Activated effector memory CD4-positive, alpha-beta T cell treated with Interleukin-2 at 50 U/mL for 16 hours (primary cell): ENCODE measurements at places on chromosomes 3 and 15.

DNA sequence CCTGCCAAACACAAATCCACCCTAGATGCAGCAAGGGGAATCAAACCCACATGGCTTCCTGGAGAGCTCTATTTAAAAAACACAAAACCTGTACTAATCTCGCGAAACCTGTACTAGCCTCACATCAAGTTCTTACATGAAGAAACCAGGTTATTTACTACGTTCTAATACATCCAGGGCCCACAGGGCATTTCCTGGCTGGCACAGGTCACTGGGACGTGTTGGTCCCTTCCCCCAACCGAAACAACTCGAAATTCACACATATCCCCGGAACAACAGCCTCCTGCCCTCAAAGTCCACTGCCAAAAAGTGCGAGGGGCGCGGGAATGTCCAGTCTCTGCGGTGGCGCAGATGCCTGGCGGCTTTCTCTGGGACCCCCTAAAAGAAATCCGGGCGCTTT lies 955 bp downstream of the CDCP1 start:
- no peak for DNase-seq

DNA sequence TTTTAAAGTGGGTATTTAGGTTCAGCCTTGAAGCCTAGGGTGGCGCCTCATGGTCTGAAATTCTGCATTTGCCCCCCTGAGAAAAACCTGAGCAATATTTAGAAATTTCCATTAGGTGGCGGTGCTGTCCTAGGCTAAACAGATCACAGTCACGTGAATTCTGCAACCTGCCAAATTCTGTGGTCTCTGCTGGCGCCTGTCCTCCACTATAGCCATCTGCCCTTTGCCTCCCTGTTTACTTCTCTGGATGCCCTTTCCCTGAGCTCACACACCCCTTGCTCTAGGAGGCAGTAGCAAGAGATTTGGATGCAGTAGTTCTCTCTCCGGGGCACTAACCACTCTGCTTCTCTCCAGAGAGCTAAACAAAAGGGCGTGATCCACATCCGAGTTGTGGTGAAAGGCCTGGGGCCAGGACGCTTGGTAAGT lies 9.1 kb downstream of the MRPS11 start:
- DNase-seq: no peak

DNA sequence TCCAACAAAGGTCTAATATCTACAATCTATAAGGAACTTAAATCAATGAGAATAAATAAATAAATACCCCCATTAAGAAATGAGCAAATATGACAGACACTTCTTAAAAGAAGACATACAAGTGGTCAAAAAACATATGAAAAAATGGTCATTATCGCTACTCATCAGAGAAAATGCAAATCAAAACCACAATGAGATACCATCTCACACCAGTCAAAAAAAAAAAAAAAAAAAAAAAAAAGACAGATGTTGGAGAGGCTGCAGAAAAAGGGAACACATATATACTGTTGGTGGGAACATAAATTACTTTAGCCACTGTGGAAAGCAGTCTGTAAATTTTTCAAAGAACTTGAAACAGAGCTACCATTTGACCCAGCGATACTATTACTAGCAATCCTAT lies 31.6 kb upstream of the OR5H6 start:
- DNase-seq: no peak

DNA sequence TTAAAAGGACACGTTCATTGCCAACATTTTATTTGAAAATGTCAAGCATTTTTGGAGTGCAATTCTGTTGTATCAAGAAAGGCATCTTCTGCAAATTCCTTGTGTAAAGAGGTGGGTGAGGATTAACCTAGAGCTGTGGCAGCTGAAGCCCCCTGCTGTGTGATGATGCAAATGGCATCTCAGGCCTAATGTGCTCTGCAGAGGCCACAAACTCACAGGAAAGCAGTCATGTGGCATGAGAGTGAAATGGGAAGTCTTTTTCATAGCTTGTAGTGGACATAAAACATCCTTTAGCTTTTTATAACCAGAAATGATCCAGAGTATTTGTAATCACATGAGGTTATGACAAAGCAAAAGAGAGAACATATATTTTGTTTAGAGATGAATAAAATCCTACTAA lies 6.4 kb downstream of the CADM2 start:
- DNase-seq: no peak

DNA sequence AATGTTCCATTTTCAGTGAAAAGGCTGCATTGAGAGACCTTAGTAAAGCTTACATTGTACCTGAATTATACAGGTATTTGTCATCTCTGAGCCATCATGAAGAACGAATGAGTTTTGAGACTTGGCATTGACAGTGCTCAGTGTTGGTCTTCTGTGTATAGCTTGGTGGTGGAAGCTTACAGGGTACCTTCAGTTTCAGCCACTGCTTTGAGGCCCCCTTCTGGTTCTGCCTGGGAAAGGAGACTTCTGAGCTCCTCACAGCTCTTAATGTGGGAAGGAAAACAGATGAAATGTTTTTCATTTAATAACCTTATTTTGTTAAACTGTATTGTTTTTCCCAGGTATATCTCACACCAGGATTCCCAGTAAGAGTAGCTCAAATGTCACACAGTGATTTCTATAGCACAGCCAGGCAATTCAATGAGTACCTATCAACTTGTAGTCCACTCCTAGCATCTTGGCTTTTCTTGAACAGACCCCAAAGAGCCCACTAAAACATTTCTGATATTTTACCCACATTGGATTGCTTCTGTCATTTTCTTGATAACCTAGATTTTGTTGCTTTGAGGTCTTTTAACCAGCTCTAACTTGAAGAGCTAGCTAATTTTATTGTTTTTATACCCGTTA lies 5.6 kb downstream of the SERPINI1 start:
- DNase-seq: no peak

DNA sequence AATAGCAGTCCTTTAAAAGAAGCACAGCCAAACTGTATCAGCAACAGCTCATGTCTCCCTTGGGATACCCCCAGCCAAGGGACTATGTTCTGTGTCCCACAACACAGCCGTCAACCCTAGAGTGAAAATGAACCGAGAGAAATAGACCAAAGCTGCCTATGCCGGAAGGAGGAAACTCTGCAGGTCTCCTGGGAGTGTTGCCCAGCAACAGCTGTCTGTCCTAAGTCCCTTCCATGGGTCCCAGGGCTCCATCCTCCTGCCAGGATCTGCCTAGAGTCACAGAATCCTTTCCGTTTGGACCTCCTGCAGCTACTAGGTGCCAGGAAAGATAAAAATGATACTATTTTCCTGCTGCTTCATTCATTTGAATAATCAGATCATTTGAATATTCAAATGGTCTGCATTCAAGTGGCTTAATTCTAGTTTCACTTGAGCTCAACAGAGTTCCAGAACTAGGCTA lies 53.1 kb downstream of the TRANK1 start:
- DNase-seq: no peak

DNA sequence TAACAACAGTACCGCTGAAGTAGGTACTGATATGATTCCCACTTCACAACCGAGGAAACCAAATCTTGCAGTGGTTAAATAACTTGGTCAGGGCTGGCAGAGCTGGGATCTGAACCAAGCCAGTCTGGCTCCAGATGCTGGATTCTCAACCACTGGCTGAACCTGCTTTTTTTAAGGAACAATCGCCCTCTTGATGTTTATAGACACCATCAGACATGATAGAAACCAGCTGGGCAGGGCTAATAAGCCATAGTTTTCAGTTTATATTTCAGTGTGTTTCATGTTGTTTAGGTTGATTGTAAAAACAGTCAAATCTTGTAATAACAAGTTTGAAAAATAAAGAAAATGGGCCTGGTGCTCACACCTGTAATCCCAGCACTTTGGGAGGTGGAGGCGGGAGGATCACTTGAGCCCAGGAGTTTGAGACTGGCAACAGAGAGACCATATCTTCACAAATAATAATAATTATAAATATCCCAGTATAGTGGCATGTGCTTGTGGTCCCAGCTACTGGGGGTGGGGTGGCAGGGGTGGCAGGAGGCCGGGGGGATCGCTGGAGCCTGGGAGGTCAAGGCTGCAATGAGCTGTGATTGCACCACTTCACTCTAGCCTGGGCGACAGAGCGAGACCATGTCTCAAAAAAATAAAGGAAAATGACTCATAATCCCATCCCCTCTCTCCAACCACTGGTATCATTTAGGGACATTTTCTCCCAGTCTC lies 36.7 kb downstream of the XYLB start:
- no peak for DNase-seq

DNA sequence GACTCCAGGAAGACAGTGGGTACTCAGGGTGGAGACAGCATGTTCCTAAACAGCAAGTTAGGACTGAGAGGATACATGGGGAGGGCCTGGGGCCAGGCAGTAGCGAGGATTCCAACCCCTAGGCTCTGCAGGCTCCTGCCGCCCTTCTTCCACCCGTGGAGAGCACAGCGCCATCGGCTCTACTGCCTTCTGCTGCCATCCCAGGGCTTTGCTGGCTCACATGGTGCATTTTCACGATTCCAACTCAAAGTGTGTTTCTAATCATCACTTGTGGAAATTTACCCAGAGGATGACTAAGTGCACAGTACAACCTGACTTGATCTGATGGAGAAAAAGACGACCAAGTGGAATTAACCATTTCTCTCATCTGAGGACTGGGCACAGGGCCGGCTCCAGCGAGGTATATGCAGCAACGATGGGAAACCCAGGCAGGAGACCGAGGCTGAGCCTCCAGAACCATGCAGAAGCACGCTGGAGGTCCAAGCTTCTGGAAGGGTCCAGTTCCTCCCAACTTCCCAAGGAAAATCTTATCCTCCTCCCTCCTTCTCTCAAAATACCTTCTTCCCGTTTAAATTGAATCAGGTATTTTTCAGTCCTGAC lies 104.6 kb downstream of the LRIG1 start:
- no peak for DNase-seq

- no peak for DNase-seq
Measured at GRCh38 chr15:93250209-93250608, 161.2 kb upstream of the RGMA start.

GRCh38 chr15:35746121-35746520 lies 200.2 kb upstream of the DPH6 start:
- no peak for DNase-seq

DNA sequence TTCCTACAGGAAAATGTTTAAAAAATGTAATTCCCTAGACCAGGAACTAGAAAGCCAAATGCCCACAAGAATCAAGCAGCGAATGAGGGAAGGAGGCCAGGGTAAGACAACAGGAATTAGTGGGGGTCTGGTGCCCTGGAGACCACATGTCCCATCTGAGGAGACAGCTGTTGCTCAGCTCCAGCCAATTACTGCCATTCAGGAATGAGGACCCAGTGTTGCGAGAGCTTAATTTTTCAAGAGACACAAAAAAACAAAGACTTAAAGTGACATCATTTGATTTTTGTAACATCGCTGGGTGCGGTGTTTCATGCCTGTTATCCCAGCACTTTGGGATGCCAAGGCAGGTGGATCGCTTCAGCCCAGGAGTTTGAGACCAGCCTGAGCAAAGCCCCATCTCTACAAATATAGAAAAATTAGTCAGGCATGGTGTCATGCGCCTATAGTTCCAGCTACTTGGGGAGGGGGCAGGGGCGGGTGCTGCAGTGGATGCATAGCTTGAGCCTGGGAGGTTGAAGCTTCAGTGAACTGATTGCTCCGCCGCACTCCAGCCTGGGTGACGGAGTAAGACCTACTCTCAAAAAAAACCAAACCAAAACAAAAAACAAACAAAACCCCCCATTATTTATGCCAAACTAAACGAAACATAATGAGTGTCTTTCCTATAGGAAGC lies 52.8 kb upstream of the LRIG1 start:
- no peak for DNase-seq

- no peak for DNase-seq
Measured at GRCh38 chr15:70054884-70055387, 42.8 kb downstream of the TLE3 start.

- DNase-seq: no peak
Measured at GRCh38 chr3:64848822-64849221, 161.0 kb upstream of the ADAMTS9 start.

- DNase-seq: no peak
Measured at GRCh38 chr15:34993877-34994276, 5.8 kb upstream of the ZNF770 start.

GRCh38 chr3:130374908-130375307 lies 29.4 kb downstream of the COL6A5 start:
- no peak for DNase-seq

GRCh38 chr3:178159691-178160220 lies 376.5 kb upstream of the KCNMB2 start:
- no peak for DNase-seq

GRCh38 chr3:47836986-47837385 lies 34.0 kb downstream of the DHX30 start:
- DNase-seq: no peak

DNA sequence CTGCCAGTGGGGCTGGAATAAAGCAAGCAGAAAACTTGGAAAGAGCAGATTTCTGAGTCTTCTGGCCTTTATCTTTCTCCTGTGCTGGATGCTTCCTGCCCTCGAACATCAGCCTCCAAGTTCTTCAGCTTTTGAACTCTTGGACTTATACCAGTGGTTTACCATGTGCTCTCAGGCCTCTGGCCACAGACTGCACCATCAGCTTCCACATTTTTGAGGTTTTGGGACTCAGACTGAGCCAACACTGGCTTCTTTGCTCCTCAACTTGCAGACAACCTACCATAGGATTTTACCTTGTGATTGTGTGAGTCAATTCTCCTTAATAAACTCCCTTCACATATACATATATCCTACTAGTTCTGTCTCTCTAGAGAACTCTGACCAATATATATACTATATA lies 706.6 kb downstream of the NR2F2 start:
- DNase-seq: no peak

DNA sequence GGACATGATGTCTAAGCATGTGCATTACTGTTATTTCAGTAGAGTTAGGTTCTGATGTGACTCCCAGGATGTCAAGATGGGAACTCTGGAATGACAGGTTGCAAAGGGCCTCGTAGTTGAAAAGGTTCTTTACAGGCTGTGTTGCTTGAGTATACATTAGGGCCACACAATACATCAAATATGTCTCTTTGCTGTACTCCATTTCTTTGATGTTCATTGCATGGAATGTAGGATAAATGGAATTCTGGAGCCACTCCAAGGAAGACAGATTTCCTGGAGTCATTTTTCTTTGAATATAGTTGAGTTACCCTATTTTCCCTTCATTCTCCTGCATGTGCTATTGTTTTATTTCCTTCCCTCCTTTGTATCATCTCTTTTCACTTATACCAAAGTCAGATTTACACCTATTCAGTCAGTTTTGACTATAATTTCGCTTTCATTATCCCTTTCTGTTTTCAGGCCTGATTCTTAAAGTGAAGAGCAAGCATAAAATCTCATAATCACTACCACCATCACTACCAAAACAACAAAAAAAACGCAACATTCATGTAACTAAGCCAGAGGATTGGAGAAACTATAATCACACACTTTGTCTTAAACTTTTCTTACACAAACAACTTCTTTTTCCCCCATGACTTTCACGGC lies 61.2 kb upstream of the PTX3 start:
- DNase-seq: no peak

DNA sequence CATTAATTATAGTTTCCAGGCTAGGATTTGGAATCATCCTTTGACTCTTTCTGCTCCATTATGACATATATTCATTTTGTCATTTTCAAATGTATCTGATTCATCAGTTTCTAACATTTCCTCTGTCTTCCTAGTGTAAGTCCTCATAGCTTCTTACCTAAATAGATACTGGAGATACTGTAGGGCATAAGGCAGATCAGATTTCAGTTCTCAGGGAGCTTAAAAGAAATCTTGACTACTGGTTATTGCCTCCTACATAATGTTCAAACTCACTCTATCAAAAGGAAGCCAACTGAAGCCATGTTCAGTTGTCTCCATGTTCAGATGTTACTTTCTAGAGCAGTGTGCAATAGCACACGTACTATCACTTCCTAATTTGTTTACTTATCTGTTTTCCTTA lies 29.6 kb upstream of the CTDSPL2 start:
- DNase-seq: no peak
